ENCODE measurements at places on chromosomes 11 and 22.

DNA sequence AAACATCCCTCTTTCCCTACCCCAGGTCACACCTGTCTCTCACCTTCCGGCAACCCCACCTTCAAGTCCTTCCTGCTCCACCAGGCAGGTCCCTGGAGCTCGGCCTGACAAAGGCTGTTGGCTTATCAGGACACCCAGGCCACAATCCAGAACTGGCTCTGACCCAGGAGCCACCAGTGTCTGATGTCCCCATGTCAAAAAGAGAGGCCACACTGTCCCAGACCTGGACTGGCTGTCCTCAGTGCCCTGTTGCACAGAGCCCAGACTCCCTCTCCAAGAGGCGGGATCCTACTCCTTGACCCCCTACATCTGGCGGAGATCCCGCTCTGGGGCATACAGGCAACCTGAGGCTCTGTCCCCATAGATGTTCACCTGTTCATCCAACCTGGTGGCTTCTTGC lies 116.0 kb downstream of the MN1 start:
- no peak for DNase-seq

DNA sequence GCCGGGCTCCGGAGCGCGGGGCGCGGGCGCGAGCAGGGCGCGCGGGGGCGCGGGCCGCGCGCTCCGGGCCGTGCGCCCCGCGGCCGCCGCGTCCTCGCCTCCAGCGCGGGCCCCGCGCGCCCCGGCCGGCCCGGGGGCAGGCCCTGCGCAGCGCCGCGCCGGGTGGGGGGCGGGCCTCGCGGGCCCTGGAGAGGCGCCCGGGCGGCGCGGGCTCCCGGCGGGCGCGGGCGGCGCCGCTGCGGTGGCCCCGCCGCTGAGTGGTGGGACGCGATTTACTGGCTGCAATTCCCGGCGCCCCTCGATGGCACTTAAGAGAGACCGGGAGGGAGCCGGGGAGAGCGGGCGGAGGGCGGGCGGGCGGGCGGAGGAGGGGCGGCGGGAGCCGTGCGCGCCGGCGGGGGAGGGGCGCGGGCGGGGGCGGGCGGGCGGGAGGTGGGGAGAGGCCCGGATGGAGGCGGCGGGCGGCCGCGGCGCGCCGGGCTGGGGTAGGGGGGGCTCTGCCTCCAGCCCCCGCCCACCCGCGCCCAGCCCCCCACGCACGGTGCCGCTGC lies 73.2 kb upstream of the TCF20 start:
- DNase-seq = no peak

DNA sequence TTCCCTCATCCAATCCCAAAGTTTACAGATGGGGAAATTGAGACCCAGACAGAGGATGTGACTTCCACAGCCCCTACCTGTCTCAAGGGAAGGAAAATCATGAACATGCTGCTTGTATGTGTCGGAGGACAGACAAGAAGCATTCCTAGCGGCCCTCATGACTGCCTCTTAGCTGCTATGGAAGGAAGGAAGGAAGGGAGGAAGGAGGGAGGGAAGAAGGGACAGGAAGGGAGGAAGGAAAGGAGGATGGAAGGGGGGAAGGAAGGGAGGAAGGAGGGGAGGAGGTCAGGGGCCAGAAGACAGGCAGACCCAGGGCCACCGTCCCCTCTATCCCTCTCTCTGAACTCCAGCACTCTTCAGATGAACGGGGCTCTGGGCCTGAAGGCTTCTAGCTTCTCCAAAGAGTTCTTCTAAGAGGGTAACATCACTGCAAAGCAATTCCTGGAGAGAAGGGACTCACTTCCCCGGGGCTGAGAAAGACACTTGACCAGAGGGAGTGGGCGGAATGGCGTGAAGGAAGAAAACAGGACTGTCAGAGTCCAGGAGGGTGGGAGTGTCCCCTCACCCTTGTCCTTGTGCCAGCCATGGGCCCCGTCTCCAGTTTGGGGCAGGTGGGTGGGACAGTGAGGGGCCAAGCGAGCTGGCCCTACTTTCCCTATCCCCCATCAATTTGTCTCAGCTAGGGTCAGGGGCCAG lies 149.4 kb downstream of the FEZ1 start:
- no peak for DNase-seq

GRCh38 chr11:41328324-41328723 lies 131.1 kb downstream of the LRRC4C start:
- no peak for DNase-seq

DNA sequence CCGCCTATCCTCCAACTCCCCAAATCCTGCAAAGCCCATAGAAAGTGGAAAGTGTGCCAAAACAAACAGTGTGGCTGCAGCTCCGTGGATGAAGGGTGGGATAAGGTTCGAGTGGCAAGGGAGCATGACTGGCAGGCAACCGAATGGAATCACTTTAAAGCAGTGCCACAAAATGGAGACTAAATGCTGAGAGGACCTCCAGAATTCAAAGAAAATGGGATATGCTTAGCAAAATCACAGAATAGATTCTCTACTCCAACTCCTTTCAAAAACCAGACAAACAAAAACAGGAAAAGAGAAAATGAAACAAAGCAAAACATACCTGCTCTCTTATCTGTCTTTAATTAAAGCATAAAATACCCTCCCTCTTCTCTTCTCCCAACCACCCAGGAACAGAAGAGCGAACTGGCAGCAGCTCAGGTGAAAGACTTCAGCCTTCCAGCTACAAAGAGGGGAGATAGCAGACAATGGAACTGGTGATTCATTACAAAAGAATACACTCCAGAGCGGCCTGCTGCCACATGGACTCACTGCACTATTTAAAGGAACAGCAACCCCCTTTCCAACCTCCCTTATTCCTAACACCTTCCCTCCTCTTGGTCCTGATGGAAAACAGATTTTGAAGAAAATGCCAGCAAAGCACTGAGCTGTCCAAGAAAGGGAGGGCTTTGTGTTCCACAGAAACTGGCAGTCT lies 118.5 kb downstream of the APOL5 start:
- DNase-seq = no peak

GRCh38 chr11:87097582-87097981 lies 59.8 kb downstream of the TMEM135 start:
- DNase-seq = peak; percentile 33

DNA sequence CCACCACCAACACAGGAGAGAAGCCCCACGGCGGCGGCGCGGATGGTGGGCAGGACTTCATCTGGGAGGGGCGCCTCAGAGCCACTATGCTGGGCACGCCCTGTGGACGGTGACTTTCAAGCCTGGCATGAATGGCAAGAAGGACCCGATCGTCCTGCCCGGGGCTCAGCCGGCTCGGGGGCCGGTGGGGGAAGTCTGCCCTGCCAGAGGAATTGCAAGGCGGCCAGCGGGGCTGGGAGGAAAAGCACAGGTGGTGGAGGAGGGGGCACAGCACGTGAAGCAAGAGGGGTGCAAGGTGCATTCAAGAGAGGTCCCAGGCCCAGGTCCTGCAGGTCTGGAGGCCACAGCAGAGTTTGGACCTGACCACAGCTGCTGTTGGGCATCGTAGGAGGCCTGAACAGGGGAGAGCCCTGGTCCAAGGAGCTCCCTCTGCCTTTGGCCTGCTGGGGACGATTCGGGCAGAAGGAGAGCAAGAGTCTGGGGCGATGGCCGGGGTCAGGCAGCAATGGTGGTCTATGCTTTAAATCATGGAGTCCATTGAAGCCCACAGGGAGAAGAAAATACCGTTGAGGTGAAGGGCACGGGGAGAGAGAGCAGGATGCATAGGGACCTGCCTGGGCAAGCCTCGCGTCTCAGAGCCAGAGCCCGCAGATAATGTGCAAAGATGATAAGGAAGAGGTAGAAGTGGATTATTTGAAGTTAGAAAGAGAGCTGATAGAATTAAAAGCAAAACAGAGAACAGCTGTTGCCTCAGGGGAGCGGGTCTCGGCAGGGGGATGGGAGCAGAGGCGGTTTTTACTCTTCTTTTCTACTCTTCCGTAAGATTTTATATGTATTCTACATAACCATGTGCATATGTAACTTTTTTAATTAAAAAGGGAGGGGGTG lies 82.6 kb upstream of the SHISAL1 start:
- DNase-seq = no peak

- DNase-seq = no peak
Observed at GRCh38 chr22:42560781-42561180, 7.0 kb downstream of the SERHL2 start.

GRCh38 chr11:64607381-64607985 lies 16.5 kb downstream of the SLC22A12 start:
- no peak for DNase-seq

DNA sequence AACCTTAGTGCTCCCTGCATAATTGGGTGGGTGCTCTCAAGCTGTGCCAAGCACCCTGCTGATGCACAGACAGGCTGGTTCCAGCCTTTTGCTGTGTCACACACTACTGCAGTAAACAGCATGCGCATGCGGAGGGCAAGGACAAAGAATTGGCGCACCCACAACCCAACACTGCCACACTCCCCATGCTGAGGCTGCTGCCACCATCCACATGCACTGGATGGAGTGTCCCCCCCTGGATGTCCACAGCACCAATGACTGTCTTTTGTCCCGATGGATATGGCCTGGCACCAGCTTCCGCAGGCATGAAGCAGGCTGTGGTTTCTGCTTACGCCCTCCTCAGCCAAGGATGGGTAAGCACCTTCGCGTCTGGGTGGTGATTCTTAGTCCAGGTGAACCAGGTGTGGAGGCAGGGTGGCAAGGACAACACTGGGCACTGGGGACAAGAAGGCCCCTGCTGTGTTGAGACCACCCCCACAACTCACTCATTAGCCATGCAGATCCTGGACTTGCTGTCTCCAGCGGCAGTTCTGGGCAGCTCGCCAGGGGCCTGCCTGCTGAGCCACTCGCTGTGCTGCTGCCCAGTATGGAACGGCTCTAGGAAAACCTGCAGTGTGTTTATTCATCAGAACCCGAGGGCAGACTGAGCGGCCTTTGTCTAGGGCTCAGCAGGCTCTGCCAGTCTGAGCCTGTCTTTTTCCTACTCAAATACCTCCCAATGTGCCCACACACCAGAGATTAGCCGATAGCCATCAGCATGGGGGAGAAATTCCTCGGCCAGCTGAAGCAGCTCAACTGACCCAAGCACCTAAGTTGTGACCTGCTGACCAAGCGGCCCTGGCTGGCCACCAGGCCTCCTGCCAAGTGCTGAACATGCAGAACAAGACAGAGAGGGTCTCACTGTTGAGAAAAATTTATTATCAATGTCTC lies 8.2 kb upstream of the NAP1L4 start:
- no peak for DNase-seq

All from naive thymus-derived CD4-positive, alpha-beta T cell (primary cell).